ENCODE measurements at places on chromosomes 5 and 9. TPM values are rescaled to one million over a fixed set of nuclear protein-coding genes. Genes with fewer than 3 reads are reported as not detected.

Gene CD72
- total RNA-seq = 0.56 TPM

Gene EQTN
- total RNA-seq = 3.4 TPM

Gene CREB3
- total RNA-seq = 27.9 TPM

Gene CFAP77
- total RNA-seq = 1.8 TPM

Gene CKMT2
- total RNA-seq = not detected

Gene GLRA1
- not detected for total RNA-seq

DNA sequence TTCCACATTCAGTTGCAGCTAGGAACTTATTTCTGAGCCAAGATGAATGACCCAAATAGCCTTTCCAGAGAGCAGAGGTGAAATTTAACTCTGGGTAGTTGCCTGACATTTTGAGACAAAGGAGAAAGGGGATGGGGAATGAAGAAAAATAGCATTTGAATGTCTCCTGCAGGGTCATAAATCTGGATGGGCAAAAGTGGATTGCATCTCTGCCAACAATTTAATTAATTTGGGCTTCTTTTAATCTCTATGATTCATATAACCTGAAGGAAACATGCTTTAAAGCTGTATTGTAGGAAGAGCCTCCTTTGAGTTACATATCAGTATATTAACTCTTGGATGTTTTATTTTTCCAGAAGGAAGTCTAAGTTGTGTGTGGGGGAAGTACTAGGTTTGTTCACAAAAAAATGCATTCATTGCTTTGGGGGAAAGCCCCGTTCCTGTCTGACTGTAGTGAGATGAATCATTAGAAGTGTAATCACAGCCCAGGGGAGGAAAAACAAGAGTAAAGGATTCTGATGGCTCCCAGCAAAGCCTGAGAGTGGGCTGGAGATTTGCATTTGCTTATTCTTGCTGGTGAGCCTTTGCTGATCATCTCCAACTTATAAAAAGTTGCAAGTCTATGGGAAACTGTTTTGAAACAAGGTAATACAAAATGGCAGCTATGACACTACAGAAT is 133.0 kb upstream of the IQGAP2 start:
- no peak for DNase-seq

GRCh38 chr9:91496351-91496750 is 72.7 kb upstream of the NFIL3 start:
- DNase-seq = no peak

DNA sequence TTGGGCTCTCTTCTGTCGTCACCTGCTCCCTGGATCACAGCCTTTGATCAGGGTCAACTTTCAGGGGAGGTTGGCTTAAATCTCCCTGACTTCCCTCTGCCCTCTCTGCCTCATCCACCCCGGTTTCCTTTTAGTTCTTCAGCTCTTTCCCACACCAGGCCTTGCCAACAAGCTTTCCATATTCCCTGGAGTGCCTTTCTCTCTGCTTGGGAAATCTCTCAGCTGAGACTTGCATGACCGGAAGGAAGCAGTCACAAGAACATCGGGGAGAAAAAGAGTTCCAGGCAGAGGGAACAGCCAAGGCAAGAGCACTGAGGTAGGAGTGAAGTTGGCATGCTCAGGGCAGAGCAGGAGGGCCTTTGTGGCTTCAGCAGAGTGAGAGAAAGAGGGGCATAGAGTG is 88.4 kb upstream of the HSPA9 start:
- DNase-seq = no peak

- no peak for DNase-seq
These were observed 7.4 kb downstream of the NFIL3 start for GRCh38 chr9:91416096-91416712.

DNA sequence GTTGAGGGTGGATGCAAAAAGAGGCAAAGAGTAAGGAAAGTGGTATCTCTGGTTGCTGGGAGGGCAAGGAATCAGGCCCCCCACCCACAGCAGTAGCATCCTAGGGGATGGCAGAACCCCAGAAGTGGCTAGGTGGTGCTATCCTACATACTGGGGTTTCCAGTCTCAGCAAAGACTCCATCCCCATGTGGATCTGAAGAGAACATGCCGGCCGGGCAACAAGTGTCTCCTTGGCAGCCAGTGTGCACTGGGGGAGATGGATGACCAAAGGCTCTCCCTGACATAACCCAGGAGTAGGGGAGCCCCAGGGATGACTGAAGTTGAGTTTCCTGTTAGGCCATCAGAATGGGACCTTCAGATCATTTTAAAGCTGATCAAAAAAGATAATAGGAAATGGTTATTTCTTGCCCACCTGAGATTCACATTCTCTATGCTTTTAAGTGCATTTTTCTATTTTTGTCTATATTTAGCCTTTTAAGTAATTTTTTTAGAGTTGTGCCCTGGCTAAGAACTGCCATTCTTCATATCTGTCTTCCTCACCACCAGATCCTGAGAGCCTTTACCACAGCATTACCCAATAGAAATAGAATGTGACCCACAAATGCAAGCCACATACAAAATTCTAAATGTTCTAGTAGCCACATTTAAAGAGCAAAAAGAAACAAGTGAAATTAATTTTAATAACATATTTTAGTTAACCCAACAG is 78.7 kb upstream of the SMIM23 start:
- DNase-seq = no peak

- DNase-seq = no peak
These were observed 168.2 kb downstream of the CD180 start for GRCh38 chr5:67028371-67028770.

GRCh38 chr9:71058660-71059059 is 62.8 kb downstream of the TRPM3 start:
- no peak for DNase-seq

GRCh38 chr5:462051-462481 is 19.1 kb downstream of the EXOC3 start:
- DNase-seq = no peak

GRCh38 chr5:168434746-168435321 is 51.4 kb upstream of the RARS1 start:
- no peak for DNase-seq

GRCh38 chr5:57277085-57277484 is 103.2 kb downstream of the GPBP1 start:
- DNase-seq = no peak

GRCh38 chr5:9573796-9574195 is 27.9 kb upstream of the SEMA5A start:
- DNase-seq = no peak

DNA sequence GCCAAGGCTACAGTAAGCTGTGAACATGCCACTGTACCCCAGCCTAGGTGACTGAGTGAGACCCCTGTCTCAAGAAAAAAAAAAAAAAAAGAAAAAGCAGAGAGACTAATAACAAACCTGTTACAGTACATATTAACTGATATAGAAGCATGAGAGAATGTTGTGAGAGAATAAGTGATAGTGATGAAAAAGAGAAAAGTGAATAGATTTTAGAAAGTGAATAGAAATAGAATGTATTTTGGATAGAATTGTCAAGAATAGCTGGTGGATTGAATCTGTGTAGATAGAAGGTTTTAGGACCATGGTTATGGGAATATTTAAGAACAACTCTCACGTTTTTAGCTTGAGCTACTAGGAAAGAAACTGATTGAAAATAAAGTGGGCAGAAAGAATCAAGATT is 135.8 kb downstream of the WDR70 start:
- no peak for DNase-seq

DNA sequence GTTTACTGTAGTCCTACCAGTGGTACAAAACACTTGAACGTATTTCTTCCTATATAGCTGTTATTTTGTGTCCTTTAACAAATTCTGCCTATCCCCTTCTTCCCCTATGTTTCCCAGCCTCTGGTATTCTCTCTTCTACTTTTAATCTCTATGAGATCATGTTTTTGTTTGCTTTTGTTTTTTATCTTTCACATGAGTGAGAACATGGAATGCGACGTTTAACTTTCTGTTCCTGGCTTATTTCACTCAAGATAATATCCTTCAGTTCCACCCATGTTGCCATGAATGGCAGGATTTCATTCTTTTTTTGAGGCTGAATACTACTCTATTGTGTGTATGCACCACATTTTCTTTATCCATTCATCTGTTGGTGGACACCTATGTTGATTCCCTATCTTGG is 634.4 kb upstream of the WWC1 start:
- DNase-seq = peak; percentile 25

DNA sequence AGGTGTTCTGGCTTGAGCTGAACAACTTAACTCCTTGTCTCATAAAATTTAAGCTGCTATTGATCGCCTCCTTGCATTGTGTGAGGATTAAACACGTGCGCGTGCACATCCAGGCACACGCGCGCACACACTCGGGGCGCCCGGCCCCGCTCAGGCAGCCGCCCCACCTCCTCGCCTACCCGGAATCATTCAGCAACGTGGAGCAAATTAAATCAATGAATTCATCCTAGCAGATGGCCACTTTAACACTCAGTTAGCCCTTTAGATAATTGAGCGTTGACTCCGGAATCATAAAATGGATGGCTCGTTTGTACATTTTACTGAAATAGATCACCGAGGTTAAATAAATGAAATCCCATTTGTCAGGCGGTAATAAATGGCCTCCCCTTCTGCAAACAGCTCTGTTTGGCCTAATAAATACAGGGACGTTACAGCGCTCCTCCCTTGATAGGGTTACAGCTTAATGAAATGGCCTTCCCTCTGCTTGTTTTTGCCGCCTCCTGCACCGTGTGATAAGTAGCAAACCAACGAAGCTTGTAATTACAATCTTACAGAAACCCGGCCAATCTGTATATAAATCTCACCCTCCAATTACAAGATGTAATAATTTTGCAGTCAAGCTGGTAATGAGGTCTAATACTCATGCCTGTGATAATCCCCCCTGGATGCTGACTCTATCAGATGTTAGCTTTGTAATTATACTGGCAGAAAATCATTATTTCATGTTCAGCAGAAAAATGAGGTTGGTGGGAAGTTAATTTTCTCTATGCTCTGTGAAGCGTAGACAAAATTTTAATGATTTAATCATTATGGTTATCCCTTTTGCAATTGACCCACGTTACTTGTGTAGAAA is 229.7 kb upstream of the IRX4 start:
- DNase-seq = no peak

DNA sequence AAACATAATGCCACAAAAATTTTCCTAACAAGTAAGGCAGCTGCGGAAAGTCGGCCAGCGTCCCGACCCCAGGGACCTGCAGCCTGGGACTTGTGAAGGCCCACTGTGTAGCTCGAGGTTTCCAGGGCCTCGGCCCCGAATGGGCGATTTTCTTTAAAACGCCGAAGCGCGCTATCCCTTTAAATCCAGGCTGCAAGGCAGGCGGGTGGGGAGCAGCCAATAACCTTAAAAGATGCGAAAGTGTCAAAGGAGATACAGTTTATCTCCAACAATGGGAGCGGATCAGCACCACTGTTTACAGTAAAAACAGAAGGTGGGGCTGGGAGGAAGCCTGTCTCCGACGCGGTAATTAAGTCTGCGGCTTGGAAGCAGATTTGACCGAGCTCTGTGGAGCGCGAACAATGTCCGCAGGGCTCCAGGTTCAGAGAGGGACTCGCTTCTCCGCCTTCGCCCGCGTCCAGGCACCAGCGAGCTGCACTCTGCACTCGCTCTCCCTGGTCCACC is 1.7 kb upstream of the ZSWIM6 start:
- peak; percentile 77 for DNase-seq
